ENCODE measurements at places on chromosomes 2 and 18.

DNA sequence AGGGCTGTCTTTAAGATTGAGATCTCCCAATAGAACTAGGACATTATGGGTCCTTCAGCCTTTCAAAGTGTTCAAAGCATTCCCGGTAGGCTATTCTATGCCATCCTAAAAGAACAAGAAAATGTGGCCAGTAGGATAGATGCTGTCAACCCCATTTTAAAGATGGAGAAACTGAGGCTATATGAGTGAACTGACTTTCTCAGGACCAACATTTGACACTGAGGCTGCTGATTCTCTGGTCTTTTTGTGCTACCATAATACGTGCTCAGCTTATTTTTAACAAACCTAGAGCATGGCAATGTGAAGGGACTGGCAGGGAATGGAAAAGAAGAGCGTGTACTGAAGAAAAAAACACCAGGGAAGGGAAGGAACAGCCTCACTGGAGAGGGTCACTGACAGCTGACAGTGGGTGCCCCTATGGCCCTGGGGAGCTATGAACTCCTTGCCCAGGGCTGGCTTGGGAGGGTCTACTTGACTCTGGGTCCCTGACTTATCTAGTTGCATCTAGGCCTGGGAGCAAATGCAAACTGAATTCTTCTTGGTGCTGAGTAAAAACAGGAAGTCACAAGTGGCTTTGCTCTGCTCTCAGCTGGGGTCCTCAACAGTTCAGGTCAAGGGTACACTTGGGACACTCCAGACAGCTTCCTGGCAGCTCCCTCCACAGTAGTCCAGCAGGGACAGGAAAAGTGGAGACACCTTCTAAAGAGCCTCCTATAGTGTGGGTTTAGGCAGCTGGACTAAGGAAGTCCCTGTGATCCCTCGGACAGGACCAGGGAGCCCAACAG is 2.3 kb downstream of the CYRIA start:
- DNase-seq: no peak

GRCh38 chr2:38554973-38555595 is 47.6 kb downstream of the HNRNPLL start:
- no peak for DNase-seq

- no peak for DNase-seq
Measured at GRCh38 chr2:37153224-37153623, 3.6 kb downstream of the EIF2AK2 start.

DNA sequence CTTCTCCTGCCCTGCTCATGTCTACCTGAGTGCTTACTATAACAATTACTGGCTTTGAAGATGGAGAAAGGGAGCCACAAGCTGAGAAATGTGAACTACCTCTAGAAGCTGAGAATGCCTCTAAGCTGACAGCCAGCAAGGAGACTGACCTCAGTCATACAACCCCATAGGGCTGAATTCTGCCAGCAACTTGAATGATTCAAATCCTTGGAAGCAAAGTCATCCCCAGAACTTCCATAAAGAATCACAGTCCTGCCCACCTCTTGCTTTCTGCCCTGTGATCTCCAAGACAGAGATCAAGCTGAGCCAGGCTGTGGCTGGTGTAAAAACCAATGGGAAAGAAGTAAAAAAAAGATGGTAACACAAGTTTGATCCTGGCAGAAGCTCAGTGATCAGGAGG is 288.2 kb upstream of the SPHKAP start:
- DNase-seq: no peak

DNA sequence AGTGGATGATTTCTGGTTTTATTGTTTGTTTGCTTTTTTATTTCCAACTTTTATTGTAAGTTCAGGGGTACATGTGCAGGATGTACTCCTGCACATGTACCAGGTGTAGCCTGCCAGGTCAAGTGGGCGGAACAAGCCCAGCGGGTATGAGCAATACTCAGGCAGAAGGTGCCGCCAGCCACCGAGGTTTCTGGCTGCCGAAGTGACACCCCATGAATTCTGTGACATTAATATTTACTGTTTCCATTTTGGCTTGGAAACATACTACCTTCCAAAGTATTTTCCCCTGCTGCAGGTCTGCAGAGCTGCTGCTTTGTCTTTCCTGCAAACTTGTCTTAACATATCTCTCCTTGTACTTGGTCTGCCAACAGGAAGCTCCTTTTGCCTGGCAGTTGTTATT is 78.5 kb downstream of the PTPN4 start:
- no peak for DNase-seq

- DNase-seq: no peak
Measured at GRCh38 chr2:102294802-102295489, 16.4 kb upstream of the IL1RL1 start.

DNA sequence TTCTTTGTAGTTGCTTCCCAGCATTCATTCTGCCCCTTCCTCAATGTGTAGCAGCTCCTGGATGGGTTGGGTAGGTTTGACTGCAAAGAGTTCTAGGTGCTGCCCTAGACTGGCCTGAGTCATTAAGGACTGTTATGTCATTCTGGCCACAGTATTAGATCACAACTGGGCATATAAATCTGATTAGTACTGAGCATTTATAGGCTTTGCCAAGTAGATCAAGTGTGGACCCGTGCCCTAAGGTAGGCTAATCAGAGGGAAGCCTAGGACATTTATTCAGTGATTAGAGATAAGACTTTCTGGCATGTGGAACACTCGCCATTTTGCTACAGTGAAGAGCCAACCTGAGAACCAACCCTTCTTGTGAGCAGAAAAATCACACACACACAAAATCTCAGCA is 2.7 kb downstream of the KATNAL2 start:
- no peak for DNase-seq
